Right renal cortex interstitium (tissue), 3 donors: ENCODE measurements at places on chromosomes 3 and 15. TPM values are rescaled to one million over a fixed set of nuclear protein-coding genes. Genes with fewer than 3 reads are reported as not detected.

FRMD4B gene
- polyA plus RNA-seq: 47.5 TPM

PP2D1 gene
- polyA plus RNA-seq: 0.49 TPM

PCLAF gene
- polyA plus RNA-seq: 47.5 TPM

NUP210 gene
- polyA plus RNA-seq: 22.7 TPM

SCAANT1 gene
- not detected for polyA plus RNA-seq

EPHB1 gene
- 6.8 TPM for polyA plus RNA-seq

BTLA gene
- 0.51 TPM for polyA plus RNA-seq

EPHB3 gene
- 26.2 TPM for polyA plus RNA-seq

DGKG gene
- polyA plus RNA-seq: 0.71 TPM

ARL6 gene
- 17.8 TPM for polyA plus RNA-seq

CPNE9 gene
- 0.14 TPM for polyA plus RNA-seq

AGTR1 gene
- polyA plus RNA-seq: 21.4 TPM

CPLX3 gene
- polyA plus RNA-seq: not detected

SERPINI2 gene
- 0.78 TPM for polyA plus RNA-seq

APOD gene
- 5.7 TPM for polyA plus RNA-seq

CCDC54 gene
- 0.14 TPM for polyA plus RNA-seq

NMNAT3 gene
- 9.9 TPM for polyA plus RNA-seq

ZPLD1 gene
- 0.79 TPM for polyA plus RNA-seq

DZIP1L gene
- polyA plus RNA-seq: 13.3 TPM
